ENCODE measurements at places on chromosomes 3 and 15.

GRCh38 chr3:71042759-71043158 is 540.8 kb downstream of the FOXP1 start:
- no peak for DNase-seq

DNA sequence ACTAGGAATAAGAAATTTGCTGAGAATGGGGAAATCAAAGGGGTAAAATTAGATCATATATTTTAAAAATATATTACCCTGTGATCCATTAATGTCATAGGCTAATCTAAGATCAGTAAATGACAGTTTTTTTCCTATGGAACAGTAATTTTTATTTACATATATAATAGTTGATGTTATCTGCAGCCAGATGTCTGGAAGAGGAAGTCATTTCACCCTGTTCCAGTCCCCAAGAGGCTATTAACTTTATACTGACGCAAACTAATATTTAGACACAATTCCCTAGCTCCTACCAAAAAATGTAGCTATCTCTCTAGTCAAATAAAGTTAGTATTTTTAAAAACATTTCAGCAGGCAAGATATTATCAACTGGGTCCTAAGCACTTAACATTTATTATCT is 558.0 kb downstream of the MECOM start:
- DNase-seq, result no peak

DNA sequence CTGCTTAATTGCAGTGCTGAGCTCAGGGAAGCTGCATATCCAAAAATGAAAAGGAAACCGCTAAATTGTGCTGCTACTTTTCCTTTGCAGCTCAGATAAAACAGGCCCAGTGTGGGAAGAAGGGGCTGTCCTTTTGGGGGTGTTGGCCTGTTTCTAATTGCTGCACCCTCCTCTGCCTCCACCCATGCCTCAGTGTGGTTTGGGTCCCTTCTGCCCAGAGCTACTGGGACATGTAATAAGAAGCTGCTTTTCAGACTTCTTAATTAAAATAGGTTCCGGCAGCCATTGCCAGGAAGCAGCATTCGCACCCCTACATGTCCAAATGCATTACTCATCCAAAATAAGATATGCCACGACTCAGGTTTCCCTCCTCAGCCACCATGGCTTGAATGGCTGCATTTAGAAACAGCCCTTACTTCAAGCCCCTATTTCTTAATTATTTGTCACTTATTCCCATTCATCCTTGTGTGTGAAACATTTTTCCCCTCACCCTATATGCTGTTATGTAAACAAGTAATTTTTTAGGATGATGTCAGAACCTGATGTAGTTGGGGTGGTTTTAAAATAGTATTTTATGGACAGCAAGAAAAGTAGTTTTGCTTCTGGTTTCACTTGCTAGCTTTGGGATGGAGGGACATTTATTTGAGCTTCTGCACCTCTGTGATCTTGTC is 235.9 kb upstream of the CTDSPL start:
- DNase-seq, result no peak

DNA sequence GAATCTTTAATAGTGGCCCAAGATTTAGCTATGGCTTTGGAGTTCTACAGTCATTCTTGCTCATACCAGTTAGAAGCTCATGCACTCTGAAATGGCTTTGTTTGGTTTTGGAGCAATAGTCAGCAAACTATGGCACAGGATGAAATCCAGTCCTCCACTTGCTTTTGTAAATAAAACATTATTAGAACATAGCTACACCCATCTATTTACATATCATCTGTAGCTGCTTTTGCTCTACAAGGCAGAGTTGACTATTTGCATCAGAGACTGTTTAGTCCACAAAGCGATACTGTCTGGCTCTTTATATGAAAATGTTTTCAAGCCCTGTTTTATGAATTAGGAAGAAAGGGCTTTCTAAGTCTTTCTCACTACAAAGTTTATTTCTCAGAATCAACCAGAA is 716.9 kb downstream of the AGBL1 start:
- no peak for DNase-seq

DNA sequence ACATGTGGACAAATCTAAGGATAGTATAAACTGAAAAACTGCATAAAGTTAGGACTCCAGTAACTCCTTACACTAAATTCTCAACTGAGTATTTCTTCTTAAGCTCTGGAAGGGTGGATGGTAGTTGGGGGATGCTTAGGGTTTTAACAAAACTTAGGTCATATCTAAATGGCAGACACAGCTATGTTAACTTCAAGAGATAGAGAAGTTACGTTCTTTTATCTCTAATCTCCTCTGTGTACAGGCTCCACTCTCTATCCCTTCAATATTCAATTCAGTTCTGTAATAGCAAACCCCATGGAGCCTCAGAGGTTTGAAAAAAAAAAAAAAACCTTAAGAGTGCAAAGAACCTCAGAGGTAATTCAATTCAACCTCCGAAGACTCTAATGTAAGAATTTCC is 3.1 kb downstream of the CMTM6 start:
- no peak for DNase-seq

- no peak for DNase-seq
Measured at GRCh38 chr3:24336101-24336500, 158.5 kb downstream of the THRB start.

GRCh38 chr3:133937756-133938601 is 42.3 kb upstream of the RAB6B start:
- no peak for DNase-seq

GRCh38 chr3:70281663-70282062 is 30.8 kb downstream of the MDFIC2 start:
- DNase-seq, result no peak

DNA sequence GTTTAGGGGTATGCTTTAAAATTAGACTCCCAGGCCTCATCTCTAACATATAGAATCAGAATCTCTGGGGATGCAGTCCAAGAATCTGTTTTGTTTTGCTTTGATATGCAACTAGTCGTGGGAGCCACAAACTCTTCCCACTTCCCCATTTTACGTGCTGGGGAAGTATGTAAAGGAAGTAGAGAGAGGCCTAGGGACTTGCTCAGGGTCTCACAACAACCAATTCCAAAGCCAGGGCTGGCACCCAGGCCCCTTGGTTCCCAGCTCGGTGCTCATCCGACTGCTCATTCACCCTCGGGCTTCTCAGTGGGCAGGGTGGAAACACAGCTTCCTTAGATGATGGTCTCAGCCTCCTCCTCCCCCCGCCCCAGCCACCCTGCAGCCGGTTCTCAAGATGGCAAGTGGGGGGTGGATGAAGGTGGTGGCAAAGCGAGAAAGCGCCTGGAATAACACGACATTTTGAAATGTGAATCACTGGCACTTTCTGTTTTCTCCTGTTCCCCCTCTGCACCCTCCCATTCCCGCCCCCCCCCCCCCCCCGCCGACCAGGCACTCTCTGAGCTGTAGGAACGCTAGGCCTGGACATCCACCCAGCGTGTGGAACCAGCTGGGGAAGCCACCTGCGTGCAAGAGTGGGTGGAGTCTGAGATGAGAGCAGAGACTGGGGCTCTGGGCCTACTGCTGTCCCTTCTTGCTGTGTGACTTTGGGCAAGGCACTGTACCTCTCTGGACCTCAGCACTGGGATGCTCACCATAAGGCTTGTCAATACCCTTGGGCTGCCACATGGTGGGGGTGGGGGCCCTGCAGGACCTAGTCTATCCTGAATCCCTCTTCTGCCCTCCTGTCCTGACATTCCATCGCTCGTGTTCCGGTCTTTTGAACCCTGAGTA is 214.5 kb downstream of the RPLP1 start:
- DNase-seq, result no peak

DNA sequence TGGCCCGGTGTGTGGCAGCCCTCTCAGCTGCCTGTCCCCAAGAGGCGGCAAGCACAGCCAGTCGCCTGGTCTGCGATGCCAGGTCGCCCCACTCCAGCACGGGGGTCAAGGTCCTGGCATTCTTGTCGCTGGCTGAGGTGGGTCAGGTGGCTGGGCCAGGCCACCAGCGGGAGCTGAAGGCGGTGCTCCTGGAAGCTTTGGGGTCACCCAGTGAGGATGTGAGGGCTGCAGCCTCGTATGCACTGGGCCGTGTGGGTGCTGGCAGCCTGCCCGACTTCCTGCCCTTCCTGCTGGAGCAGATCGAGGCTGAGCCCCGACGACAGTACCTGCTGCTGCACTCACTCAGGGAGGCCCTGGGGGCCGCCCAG is 20.8 kb downstream of the CAND2 start:
- DNase-seq, result no peak

DNA sequence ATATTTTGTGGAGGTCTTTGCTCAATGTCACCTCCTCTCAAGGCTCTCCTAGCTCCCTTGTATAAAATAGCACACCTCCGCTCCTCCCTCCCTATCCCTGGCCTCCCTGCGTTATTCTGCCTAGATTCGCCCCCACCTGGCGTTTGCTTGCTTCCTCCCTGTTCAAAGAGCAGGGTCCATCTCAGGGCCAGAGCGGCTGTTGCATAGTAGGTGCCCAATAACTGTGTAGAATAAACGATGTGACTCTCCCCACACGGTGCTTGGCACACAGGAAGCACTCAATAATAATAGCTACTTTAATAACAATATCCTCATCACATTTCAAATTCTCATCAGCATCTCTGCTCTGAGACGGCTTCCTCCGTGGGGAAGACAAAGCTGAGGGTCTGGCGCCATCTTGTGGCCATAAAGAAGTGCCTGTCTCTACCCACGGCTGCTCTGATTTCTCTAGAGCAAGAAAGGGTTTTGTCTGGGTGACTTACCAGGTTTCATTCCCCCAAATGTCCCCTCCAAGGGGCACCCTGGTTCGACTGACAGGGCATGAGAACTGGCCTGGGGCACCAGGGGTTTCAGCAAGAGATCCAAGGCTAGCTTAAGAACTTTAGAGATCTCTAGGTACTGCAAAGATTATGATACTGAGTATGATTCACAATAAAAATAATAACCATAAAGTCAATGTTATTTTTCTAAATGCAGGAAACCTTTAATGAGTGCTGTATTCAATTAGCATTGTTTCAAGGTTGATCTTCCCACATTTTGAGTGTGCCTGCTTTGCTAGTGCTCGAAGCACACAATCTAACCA is 16.1 kb downstream of the CD276 start:
- DNase-seq, result peak; percentile 7

DNA sequence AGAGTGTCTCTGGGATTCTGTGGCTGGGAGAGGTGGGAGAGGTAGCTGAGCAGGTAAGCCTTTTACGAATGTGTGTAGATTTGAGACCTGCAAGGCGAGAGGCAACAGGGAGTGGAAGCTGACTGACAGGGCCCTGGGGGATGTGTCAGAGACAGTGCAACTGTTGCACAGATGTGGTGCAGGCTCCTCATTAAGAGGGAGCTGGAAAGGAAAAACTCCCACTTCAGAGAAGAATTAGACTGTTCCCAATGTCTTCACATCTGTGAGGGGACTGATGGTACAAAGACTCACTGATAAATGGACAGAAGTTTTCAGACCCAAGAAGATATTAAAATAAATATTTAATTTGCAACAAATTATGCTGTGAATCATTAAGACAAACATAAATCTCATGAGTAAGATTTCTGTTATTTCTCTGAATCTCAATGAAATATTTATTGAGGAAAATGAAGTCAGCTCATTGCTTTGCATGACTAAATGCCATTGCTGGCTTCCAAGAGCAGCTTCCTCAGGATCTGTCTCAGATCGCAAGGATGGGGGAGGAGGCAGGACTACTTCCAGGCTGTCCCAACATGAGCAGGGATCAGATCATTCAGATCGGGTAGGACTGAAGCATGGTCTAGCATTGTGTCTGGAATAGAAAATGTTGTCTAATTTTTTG is 127.3 kb upstream of the ROPN1 start:
- no peak for DNase-seq

- DNase-seq, result no peak
Measured at GRCh38 chr3:116281313-116282143, 163.8 kb downstream of the LSAMP start.

GRCh38 chr3:177899275-177900067 is 636.8 kb upstream of the KCNMB2 start:
- DNase-seq, result no peak
